ENCODE measurements at places on chromosomes 11 and 22. TPM values are rescaled to one million over a fixed set of nuclear protein-coding genes. Genes with fewer than 3 reads are reported as not detected.
A peak's percentile ranks its signal among the peaks of the same experiment; 100 is the strongest.

The HARBI1 gene
- 19.1 TPM for total RNA-seq

The HIC2 gene
- total RNA-seq: 12.5 TPM

DNA sequence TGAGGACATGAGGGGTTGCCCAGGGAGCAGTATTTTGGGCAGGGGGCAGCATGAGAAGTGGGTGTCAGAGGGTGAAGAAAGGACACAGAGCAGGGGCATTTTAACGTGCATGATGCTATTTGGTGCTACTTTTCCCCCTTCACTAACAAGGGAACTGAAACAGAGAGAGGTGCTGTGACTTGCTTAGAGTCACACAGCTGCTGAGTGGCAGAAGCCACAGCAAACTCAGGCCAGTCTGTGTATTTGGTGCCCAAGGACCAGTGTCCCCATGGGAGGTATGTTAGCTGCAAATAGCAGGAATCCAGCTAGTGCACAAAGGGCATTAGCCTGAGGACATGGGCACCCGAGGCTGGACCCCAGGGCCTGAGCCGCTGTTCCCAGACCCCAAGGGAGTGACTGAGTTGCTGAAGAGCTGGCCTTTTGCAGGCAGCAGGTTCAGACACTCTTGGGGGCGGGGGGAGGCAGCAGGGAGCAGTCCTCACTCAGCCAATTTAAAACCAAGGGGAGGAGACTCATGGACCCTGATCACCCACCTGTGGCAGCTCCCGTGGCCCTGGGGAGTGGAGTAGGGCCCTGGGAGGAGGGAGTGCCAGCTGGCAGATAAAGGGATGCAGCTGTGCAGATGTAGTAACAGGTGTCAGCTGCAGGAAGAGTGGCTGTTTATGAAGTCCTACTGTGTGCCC is 14.6 kb downstream of the PARVG start:
- DNase-seq: no peak

DNA sequence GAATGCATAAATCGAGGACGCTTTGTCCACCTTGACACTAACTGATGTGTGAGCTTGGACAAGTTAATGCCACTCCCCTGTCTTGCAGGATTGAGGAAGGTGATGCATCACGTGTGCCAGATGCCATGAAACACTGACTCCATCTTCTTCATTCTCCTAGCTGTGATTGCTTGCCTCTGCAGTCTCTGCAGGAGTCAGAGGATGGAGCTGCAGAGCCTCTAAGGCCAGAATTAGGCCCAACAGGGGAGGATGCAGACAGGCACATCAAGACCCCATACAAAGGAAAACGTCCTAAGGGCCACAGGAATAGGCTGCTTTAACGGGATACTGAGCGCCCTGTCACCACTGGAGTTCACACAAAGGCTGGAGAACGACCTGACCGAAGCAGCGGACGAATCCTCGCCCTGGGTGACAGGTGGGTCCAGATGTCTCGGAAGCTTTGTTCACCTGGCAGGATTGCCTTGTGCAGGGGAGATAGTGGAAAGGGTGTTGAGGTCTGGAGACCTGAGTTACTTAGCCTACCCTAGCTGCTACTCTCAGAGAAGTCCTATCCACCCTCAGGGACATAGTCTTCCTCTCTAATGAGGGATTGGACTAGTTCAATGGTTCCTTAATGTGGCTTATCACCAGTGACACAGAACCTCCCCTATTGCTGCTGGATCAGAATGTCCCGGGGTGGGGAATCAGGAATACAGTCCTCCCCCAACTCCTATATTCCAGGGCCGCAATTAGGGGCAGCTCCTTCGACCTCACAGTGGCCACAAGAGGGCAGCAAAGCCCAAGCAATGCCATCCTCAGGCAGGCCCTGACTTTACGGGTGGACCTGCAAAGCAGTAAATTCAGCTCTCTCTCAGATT is 32.4 kb downstream of the DBX1 start:
- DNase-seq: peak; percentile 72

GRCh38 chr11:11968511-11969280 is 39.7 kb downstream of the DKK3 start:
- no peak for DNase-seq

- DNase-seq: no peak
These were observed 121.1 kb downstream of the KCNC1 start for GRCh38 chr11:17855531-17856290.

GRCh38 chr22:23071230-23072076 is 1.1 kb downstream of the GNAZ start:
- DNase-seq: no peak

All from CD8-positive, alpha-beta T cell (primary cell).